ENCODE measurements at places on chromosomes 3 and 15. TPM values are rescaled to one million over a fixed set of nuclear protein-coding genes. Genes with fewer than 3 reads are reported as not detected.
A peak's percentile ranks its signal among the peaks of the same experiment; 100 is the strongest.

Gene GOLGA6L24
- total RNA-seq: not detected

DNA sequence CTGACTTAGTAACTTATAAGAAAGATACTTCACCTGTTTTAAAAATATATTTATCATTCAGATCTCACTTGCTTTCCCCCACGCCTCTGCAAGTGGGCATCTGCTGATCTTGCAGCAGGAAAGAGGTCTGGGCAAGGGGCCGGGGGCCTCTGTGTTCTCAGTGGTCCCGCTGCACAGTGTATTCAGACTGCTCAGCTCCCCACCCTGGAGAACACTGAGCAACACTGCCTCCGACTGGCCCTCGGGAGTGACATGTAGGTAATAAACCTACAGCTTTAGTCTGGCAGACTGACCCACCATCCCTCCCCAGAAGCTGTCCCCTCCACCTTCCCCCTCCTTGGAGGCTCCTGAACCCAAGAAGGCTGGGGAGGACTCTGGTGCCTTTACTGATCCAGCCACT is 43.8 kb downstream of the GABRB3 start:
- H3K27me3 ChIP-seq: no peaks in the 10 kb centered on the region
- peaks cover 36% of the 10 kb centered on the region for H3K4me1 ChIP-seq
- no peak overlapping the region for H3K27ac ChIP-seq

- H3K4me3 ChIP-seq: no peak overlapping the region
- no peak overlapping the region for H3K27ac ChIP-seq
- H3K4me1 ChIP-seq: no peaks in the 10 kb centered on the region
- H3K36me3 ChIP-seq: no peaks in the 10 kb centered on the region
- no peak for DNase-seq
Measured at GRCh38 chr3:114122027-114122709, 56.7 kb downstream of the DRD3 start.

DNA sequence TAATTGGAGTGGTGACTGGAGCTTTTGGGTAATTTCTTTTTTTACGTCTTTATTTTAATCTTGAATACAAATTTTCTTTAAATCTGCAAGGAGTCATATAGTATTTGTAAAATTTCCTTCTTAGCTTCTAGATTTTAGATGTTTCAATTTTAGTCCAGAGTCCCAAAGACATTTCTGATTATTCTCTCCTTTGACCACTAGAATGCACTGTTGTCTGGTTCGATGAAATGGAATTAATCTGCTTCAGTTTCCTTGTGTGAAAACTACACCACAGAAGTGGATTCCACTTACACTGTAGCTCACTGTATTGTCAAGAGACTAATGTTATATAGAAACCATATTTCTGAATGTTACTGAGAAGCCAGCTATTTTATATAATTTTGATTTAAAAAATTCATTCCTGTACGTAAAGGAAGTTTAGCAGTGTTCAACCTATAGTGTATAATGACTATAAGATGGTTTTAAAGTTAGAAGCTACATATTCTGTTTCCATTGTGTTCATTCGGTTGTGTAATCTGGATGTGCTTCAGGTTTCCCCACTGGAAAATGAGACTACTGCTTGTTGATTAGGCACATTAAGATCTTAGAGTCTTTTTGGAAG is 6.1 kb downstream of the GRAMD1C start:
- H3K27me3 ChIP-seq: no peaks in the 10 kb centered on the region
- H3K4me3 ChIP-seq: no peak overlapping the region
- no peak overlapping the region for H3K27ac ChIP-seq

Gene EMC7
- total RNA-seq: 26.2 TPM

DNA sequence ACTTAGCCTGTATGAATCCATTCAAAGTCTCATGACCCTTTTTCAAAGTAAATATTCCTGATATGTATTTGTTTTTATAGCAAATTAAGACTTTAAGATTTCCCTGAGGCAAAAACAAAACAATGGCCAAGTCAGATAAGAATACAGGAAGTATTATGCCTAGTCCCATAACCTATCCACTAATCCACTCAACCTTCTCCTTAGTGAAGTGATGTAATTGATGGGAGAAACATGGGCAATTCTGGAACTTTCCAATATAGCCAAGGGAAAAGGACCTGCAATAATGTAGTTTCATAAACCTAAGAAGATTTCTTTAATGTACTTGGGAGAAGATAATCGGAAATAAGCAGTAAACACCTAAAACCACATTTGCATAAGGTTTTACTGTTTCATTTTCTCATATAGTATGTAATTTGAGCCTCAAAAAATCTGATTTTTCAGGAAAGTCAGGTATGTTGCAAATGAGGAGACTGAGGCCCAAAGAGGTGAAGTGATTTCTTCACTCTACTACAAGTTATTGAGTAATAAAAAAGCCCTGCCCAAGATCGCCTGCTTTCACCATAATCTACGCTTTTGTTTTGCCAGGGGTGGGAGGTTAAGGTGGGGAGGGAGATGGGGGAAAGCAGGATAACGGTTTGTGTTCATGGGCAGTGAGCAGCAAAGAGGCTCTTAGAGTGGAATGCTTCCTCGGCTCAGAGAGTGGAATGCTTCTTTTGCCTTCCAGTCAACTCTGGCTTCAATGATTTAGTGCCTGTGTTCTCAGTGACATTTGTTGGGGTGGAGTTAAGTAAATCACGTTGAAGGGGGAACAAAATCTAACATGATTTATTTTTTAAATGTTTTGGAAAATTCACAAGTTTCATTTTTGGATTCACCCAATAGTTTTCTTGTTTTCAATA is 95.0 kb upstream of the FNDC3B start:
- no peaks in the 10 kb centered on the region for H3K27me3 ChIP-seq
- no peaks in the 10 kb centered on the region for H3K4me1 ChIP-seq
- no peak overlapping the region for H3K27ac ChIP-seq
- DNase-seq: no peak

GRCh38 chr3:126827121-126827520 is 123.1 kb downstream of the CHCHD6 start:
- no peak for DNase-seq
- H3K4me1 ChIP-seq: no peaks in the 10 kb centered on the region
- no peak overlapping the region for H3K27ac ChIP-seq
- H3K27me3 ChIP-seq: no peaks in the 10 kb centered on the region
- no peak overlapping the region for H3K4me3 ChIP-seq
- no peaks in the 10 kb centered on the region for H3K36me3 ChIP-seq

- H3K27ac ChIP-seq: 0 out of 2 replicates have a peak overlapping the region, but pooled peaks have one; percentile 52
- no peaks in the 10 kb centered on the region for H3K36me3 ChIP-seq
- no peak overlapping the region for H3K4me3 ChIP-seq
- no peaks in the 10 kb centered on the region for H3K4me1 ChIP-seq
- no peak for DNase-seq
Measured at GRCh38 chr3:125511420-125512118, 8.4 kb downstream of the SNX4 start.

DNA sequence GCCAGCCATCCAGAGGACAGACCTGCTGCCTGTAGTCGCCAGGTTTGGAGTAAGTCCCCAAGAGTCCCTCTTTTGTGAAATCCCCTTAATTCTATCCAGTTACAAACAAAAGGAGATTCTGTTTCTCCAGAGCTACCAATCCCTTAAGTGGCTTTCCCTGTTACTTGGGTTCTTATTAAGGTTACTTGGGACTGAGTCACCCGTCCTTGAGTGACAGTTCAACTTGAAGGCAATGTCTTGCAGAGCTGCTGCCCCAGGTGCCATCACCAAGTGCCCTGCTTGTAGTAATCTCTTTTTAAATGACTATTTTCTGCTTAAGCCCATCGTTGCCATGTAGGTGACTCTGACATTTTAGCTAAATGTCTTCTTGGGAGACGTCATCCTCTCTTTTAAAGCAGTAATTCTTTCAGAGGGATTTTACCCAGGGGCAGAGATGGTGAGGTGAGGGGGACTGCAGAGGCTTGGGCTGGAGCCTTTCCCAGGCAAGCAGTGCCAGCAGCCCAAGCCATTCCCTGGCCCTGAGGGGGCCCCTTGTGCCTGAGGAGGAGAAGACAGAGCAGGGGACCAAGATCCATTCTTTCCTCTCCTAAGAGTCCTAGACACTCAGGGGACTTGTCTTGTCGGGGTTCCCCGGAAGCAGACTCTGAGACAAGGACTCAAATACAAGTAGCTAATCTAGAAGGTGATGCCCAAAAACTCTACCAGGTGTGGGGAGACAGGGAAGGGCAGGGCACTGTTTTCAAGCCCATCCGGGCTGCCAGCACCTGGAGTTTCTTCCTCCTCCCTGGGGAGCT is 253.7 kb downstream of the PLCL2 start:
- H3K4me3 ChIP-seq: no peak overlapping the region
- no peaks in the 10 kb centered on the region for H3K36me3 ChIP-seq
- no peak overlapping the region for H3K27ac ChIP-seq
- DNase-seq: no peak

Gene GNB4
- total RNA-seq: 28.4 TPM

Gene FAM174B
- total RNA-seq: 25.1 TPM

Gene STRIT1
- not detected for total RNA-seq

- DNase-seq: no peak
- H3K4me3 ChIP-seq: no peak overlapping the region
- no peak overlapping the region for H3K27ac ChIP-seq
- H3K4me1 ChIP-seq: no peaks in the 10 kb centered on the region
- no peaks in the 10 kb centered on the region for H3K36me3 ChIP-seq
Measured at GRCh38 chr15:40130799-40131502, 22.3 kb upstream of the BMF start.

GRCh38 chr15:80831192-80831591 is 52.0 kb downstream of the CEMIP start:
- DNase-seq: no peak
- H3K27me3 ChIP-seq: no peaks in the 10 kb centered on the region
- peaks cover 34% of the 10 kb centered on the region for H3K4me1 ChIP-seq
- H3K36me3 ChIP-seq: no peaks in the 10 kb centered on the region
- H3K27ac ChIP-seq: peak overlapping the region; percentile 78

DNA sequence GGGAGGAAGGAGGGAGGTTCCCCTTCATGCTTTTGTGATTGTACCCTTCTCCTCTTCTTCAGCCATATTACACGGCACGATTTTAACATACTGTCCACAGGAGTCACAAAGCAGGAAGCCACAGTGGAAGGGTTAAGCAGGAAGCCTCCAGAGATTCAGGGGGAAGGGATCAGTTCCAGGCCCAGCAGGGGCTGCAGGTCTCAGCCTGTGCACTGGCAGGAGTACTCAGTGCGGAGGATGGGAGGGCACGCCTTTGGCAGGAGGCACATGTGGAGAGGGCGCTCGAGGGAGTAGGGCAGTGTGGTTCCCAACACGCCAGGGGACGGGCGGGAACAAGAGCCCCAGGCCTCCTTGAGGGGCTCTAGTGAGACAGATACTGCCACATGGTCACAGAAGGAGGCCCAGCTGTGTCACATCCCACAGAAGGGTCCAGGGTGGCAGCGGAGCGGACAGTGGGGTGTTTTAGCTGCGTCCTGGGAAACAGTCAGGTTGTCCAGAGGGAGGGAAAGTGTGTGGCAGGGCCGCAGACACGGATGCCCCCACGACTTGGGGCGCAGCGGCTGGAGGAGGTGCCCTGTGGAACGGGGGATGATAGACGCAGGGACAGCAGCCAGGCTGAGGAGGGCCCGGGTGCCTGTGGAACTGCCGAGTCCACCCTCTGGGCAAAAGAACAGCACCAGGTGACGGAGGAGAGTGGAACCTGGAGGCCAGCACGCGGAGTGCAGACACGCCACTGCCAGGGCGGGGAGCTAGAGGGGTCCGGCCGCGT is 77.5 kb downstream of the CHSY1 start:
- H3K4me3 ChIP-seq: no peak overlapping the region
- H3K4me1 ChIP-seq: peaks cover 15% of the 10 kb centered on the region

DNA sequence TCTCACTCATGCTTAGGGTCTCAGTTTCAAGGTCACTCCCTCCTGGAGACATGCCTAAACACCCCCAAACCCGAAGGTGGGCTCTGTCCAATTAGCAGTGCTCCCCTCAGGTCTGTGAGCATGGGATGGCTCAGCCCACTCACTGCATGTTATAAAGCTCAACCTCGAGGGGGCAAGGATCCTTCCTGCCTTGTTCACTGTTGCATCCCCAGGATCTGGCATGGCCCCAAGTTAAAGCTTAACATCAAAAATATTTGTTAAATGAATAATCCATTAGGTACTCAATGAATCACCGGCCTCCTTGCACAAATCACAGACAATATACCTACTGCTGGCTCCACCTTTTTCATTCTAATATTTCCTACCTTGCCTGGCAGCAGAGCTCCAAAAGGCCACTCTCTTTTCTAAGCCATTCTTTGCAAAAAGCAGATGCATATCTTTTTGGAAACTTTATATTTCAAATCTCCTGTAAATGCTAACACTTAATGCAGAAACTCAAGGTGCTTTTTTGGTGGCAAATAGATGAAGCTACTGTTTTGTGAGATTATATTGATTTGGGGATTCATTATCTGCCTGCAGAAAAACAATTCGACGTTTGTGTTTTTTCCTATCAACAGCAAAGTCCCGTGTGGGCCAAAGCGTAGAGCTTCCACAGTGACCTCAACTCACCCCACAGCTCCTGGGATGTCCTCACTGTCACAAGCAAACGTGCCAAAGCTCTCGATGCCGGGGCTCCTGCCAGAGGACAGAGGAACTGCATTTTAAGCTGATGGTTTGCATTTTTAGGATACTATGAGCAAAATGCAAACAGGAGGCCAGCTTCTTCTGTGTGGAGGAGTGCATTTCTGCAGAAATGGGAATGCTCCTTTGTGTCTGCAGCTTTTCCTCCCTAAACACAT is 35.4 kb downstream of the PCOLCE2 start:
- no peaks in the 10 kb centered on the region for H3K27me3 ChIP-seq
- no peak for DNase-seq
- no peak overlapping the region for H3K4me3 ChIP-seq
- H3K36me3 ChIP-seq: 0 out of 2 replicates have a peak, but pooled peaks cover 4% of the 10 kb centered on the region
- H3K27ac ChIP-seq: no peak overlapping the region

- DNase-seq: peak; percentile 90
- H3K36me3 ChIP-seq: no peaks in the 10 kb centered on the region
- no peak overlapping the region for H3K27ac ChIP-seq
- no peaks in the 10 kb centered on the region for H3K27me3 ChIP-seq
- no peak overlapping the region for H3K4me3 ChIP-seq
- H3K4me1 ChIP-seq: 0 out of 2 replicates have a peak, but pooled peaks cover 6% of the 10 kb centered on the region
Measured at GRCh38 chr3:45210308-45211041, 15.6 kb downstream of the TMEM158 start.

- no peak overlapping the region for H3K4me3 ChIP-seq
- no peak for DNase-seq
- no peaks in the 10 kb centered on the region for H3K4me1 ChIP-seq
- no peaks in the 10 kb centered on the region for H3K27me3 ChIP-seq
Measured at GRCh38 chr15:25092661-25093060, 137.9 kb downstream of the SNRPN start.

Gene DPPA2
- total RNA-seq: 9.3 TPM
